ENCODE measurements at places on chromosomes 11 and 22.

DNA sequence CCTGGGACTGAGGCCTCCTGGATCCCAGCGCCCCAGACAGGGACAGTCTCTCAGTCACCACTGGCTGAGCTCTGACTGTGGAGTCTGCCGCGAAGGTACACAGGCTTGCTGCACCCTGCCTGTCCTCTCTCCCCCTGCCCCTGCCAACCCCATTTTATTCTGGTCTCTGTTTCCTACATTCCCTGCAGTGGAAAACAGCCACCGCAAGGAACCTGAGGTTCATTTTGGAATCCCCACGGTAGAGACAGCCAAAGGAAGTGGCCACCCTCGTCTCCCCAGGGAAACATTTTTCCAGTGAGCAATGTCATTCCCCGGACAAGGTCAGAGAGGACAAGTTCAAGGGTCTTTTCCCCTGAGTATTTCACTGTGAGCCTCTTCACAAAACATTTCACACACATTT is 56.6 kb downstream of the FBXO7 start:
- no peak for DNase-seq

GRCh38 chr11:122020902-122021301 is 95.1 kb downstream of the BLID start:
- DNase-seq: no peak

- DNase-seq: no peak
Observed at GRCh38 chr11:133122256-133122655, 410.0 kb downstream of the OPCML start.

DNA sequence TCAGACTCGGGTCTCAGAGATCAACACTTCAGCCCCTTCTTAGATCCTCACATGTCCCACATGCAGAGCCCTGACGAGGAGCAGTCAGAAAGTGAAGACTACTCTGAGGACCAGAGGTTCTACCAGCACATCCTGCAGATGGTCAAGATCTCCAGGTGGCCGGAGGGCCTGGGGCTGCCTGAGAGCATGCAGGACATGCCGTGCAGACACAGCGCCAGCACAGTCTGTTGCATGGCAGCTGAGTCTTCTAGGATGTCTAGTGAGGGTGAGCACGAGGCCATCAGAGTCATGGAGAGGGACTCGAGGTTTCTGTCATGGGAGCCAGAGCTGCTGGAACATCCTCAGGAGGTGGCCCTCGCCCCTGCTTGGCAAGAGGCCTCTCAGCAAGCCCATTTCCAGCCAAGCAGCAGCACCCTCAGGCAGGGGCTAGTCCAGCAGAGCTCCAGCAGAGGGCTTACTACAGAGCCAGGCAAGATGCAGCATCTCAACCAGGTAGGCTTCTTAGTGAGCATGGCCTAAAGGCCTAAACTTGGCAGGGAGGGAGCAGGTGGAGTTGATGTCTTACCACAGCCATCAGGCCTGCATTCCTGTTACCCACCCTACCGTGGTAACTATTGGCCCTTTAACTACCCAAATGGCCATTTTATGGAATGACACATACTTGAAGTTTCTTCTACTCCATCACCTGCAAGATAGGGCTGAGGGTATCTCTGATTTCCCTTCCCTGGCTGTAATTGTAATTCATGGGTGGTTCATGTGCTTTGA is 28.7 kb downstream of the CEP164 start:
- no peak for DNase-seq

DNA sequence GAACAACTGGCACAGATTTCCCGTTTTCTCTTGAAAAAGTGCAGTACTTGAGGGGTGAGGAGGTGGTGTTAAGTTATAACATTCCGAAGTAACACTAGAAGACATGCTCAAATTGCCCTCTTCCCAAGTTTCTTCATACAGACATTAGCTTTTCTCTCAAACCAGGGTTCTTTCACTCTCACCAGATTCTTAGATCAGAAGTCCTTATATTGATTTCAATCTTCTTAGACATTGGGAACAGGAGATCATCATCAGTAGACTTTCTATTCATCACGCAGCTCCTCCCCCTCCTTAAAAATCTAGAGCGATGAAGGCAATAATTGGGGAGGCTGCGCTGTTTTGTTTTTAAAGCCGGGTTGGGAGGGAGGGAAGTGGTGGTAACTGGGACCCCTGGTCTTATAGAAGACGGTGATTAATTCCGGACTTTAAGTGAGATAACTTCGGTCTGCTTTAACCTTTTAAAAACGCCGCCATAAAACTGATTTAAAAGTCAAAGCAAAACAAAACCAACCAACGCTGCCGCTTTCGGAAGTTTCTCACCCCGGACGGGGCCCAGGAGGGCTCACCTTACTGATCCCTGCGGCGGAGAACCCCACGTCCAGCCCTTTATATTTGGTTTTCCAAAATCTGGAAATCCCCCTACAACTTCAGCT is 665 bp downstream of the USP28 start:
- no peak for DNase-seq

DNA sequence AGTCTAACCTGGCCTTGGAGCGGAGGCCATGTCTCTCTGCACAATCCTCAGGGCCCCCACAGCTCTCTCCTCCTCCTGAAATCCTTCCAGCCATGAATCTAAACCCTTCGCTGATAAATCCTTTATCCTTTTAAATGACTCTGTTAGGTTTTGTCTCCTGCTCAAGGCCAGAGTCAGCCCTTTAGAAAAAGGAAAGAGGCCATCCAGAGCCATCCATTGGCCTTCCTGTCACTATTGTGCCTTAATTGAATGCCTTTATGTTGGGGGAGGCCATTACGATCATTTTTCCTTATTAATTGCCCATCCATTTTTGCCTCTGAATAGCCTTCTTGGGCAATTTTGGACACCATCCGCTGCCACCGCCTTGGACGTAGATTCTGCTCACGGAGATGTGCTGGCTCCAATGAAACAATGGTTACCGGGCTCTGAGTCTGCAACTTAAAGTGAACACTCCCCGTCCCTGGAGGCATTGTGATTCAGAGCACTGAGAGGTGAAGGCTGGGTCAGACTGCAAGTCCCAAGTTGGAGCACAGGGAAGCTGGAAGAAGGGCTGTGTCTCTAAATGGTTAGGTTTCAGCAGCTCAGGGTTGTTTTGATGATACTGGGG is 213.0 kb upstream of the E2F8 start:
- DNase-seq: no peak

GRCh38 chr11:126809514-126810289 is 190.9 kb downstream of the KIRREL3 start:
- no peak for DNase-seq

DNA sequence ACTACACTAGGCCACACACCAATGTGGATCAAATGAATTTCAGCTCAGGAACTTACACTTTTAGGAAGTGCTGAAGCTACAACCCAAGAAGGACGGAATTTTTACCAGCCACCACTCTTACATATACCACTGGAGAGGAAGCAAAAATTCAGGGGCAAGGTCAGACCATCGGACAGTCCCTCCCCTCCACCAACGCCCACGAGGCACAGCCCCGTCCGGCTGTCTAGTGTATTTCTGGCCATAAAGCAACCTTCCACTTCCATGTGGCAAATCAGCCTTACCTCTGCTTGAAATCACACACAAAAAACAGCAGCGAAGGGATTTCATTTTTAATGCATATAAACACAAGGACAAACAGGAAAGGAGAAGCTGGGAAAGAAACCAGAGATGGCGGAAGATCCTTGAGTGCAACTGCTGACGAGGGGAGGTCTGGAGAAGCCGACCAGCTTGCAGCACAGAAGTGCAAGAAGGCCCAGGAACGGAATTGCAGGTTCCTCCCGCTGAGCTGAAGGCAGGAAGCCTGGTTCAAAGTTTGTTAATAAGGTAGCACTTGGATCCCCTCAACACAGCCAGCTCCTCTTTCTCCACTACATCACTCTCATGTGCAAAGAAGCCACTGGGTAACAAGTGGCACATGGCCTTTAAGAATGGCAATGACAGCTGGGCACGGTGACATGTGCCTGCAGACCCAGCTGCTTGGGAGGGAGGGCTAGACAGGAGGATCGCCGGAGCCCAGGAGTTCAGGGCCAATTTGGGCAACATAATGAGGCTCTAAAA is 71.5 kb downstream of the SHANK2 start:
- DNase-seq: no peak

DNA sequence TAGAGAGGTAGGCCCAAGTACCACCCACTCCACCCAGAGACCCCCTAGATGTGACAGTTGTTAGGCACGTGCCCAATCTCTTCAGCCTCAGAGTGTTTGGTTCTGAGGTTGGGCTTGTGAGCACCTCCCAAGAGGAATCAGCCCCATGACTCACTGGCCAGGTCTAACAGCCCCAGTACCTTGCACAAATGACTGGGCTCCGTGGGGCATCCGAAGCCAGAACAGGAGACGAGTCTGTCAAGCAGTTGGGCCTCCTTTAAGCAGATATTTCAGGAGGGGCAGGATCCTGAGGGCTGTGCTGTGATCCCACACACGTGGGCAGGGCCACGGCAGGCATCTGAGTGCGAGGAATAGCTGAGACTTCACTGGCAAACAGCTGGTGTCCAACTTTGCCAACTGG is 29.1 kb upstream of the FGF19 start:
- DNase-seq: no peak

DNA sequence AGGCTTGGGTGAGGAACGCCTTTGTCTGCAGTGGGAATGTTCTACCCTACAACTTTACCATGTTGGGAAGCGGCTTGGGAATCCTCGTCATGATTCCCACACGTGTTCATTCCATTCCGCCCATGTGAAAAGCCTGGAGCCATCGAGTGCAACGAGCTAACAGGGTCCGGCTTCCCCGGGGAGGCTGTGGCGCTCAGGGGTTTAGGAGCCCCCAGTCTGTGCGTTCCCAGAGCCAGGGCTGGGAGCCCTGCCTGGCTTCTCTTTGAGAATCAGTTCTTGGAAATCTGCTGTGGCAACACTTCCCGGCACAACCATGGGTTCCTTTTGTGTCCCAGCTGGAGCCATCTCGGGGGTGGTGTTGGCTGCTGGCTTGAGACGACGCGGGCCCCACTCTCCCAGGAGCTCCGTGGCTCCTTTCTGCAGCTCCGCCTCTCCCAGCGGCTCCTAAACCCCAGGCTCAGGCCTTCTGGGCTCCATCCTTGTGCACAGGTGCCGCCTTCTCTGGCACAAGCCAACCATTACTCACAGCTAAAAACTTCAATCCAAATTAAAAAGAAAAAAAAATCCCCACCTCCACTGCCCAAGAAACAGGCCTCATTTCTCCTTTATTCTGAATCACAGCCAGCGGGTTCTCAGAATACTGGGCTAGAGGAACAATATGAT is 18.7 kb upstream of the PPFIA1 start:
- DNase-seq: peak; percentile 16

DNA sequence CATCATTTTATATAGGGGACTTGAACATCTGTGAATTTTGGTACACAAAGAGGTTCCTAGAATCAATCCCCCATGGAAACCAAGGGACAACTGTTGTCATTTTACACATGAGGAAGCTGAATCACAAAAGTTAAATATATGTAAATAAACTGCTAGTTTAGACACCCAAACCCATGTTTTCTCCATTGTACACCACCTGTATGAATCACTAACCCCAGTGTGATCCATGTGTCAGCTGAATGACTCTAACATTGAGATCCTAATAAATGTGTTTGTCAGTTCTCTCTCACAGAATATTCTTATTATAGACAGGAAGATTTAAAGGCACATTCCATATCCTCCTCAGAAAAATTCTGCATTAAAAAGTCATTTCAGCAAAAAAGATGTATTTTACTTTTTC is 83.3 kb downstream of the ATG16L2 start:
- DNase-seq: no peak

DNA sequence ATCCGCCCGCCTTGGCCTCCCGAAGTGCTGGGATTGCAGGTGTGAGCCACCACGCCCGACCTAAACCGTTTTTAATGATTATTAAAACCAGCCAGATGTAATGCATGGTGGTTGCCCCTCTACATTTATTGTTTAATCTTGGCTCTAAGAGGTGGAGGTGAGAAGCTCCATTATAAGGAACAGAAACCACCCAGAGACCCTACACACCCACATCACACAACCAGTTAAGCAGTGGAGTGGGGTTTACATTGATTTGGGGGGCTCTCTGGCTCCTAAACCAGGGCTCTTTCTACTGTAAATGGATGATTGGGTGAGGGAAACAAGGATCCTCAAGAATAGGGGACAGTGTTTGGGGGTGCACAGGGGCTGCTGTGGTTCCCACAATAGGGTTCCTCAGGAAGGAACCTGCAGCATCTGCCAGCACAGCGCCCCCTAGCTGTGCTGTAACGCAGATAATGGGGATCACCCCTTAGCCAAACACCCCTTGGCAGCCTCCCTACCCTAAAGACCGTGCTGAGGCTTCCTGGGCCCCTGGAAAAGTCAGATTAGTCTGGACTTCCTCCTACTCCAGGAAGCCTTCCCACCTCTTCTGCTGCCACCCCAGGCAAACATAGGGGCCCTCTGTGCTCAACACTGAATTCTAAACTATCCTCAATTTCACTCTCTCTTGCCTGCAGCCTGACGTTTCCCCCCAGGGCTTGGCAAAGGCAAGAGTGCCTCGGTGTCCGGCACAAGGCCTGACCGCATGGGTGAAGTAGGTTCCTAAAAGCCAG is 2.4 kb downstream of the MPST start:
- no peak for DNase-seq

GRCh38 chr11:79852176-79852575 is 411.3 kb upstream of the TENM4 start:
- DNase-seq: no peak

GRCh38 chr22:47452184-47452583 is 689.7 kb downstream of the TBC1D22A start:
- DNase-seq: no peak

- no peak for DNase-seq
Observed at GRCh38 chr22:31732089-31732829, 17.7 kb downstream of the PRR14L start.

DNA sequence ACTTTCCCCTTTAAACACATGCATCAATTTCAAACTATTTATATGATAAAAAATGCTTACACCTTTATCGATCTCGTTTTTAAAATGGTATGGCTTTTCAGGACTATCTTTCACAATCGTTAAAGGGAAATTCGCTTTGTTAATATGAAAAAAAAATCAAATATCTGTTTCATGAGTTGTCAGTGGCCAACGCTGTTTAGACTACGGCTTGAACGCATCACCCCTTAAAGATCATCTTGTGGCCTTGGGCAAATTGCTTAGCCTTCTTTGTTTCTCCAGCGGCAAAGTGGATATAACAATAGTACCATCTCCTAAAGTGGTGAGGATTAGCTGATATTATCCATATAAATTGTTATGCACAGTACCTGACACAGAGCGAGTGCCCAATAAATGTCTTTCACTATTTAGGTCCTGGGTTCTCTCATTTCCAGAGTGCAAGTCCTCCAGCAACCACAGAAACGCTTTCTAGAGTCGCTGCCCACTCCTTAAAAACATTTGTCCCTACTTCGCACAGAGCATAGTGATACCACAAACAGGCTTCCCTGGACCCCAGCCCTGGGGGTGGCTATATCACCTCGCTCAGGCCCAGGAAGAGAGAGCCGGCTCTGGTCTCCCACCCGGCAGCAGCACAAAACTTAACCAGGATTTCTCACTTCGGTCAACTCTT is 904 bp downstream of the SLC35F2 start:
- no peak for DNase-seq

DNA sequence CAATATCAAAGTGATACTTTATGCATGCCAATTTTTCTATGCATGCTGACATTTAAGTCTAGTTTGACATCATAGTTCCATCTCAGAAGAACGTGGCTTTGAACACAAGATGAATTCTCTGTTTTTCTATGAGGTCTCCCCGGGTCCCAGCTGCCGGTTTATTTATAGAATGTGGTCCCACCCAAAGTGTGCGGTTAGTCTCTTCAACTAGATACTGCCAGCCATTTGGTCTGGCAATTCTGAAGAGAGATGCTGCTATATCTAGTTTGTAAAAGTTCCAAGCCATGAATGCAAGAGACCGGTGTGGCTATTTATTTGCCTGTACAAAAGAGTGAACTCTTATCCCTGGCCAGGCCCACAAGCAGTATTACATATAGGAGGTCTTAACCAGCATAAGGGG is 9.2 kb downstream of the OR5A2 start:
- no peak for DNase-seq

- DNase-seq: no peak
Observed at GRCh38 chr11:5476186-5476819, 12.2 kb upstream of the OR52D1 start.

Data from anterior cingulate cortex (tissue), 58 donors.